ENCODE measurements at places on chromosomes 4 and X. TPM values are rescaled to one million over a fixed set of nuclear protein-coding genes. Genes with fewer than 3 reads are reported as not detected.

Gene LUZP4
- not detected for total RNA-seq

Gene NR0B1
- total RNA-seq, result not detected

Gene DMRTC1
- total RNA-seq, result not detected

Gene GAGE12J
- not detected for total RNA-seq

Gene GK
- total RNA-seq, result 2.1 TPM

Gene RASL11B
- 0.58 TPM for total RNA-seq

Gene UGT2B7
- 2.7 TPM for total RNA-seq

Gene GUCY1B1
- 2.0 TPM for total RNA-seq

Gene P2RY10
- not detected for total RNA-seq

Gene FAAH2
- total RNA-seq, result not detected

Gene TLR1
- total RNA-seq, result 0.87 TPM

Gene RAB39B
- 0.05 TPM for total RNA-seq

Gene GABRE
- total RNA-seq, result 20.7 TPM

Gene PAGE5
- not detected for total RNA-seq

Gene RNF128
- total RNA-seq, result 1.1 TPM

Gene PFKFB1
- total RNA-seq, result not detected

Gene OPHN1
- total RNA-seq, result 2.9 TPM

Gene FGFBP1
- total RNA-seq, result not detected

Gene CLIC2
- total RNA-seq, result 4.0 TPM

Gene C4orf50
- not detected for total RNA-seq

Gene TGIF2LX
- not detected for total RNA-seq

Gene FRMD7
- total RNA-seq, result not detected

Gene MAGEB2
- total RNA-seq, result not detected

Gene IQSEC2
- 16.6 TPM for total RNA-seq

Gene PASD1
- total RNA-seq, result not detected

Gene DUSP9
- not detected for total RNA-seq

Gene NWD2
- not detected for total RNA-seq

Gene DCX
- total RNA-seq, result not detected

Gene MFSD8
- total RNA-seq, result 8.0 TPM

Gene TRIM61
- not detected for total RNA-seq

Gene POU3F4
- not detected for total RNA-seq
